MCF 10A (cell line): ENCODE measurements at places on chromosomes 16 and 17. TPM values are rescaled to one million over a fixed set of nuclear protein-coding genes. Genes with fewer than 3 reads are reported as not detected.
A peak's percentile ranks its signal among the peaks of the same experiment; 100 is the strongest.

- DNase-seq, result no peak
Measured at GRCh38 chr17:77735566-77736198, 222.8 kb upstream of the TNRC6C start.

GRCh38 chr16:30115238-30115637, 1.9 kb upstream of the GDPD3 start:
- DNase-seq, result peak; percentile 46

GRCh38 chr16:50532576-50532975, 15.6 kb upstream of the NKD1 start:
- DNase-seq, result no peak

GRCh38 chr17:6464446-6465041, 20.3 kb downstream of the PIMREG start:
- no peak for DNase-seq

GRCh38 chr16:49195237-49195548, 86.4 kb downstream of the CBLN1 start:
- no peak for DNase-seq

DNA sequence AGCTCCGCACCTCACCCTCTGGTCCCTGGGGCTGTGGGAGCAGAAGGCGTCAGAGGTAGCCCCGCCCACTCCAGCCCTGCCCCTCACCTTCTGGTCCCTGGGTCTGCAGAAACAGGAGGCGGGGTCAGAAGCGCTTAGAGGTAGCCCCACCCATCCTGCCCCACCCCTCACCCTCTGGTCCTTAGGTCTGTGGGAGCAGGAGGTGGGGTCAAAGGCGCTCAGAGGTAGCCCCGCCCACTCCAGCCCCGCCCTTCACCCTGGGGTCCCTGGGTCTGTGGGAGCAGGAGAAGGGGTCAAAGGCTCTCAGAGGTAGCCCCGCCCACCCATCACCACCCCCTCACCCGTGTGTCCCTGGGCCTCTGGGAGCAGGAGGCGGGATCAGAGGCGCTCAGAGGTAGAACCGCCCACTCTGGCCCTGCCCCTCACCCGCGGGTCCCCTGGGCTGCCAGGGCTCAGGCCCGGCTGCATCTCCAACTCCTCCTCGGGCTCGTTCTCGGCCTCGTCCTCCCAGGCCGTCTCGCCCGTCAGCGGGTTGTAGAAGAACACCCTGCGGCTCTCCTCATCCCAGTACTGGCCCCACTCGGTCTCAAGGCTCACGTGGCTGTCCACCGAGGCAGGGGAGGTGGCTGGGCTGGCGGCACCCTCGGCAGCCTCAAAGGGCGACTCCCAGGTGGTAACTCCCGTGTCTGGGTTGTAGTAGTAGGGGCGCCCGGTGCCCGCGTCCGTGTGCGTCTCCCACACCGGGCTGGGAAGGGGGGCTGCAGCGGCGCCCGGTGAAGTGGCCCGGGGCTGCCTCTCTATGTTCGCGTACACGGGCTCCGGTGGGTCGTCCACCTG, 27.2 kb downstream of the ARHGAP27 start:
- DNase-seq, result no peak

- no peak for DNase-seq
Measured at GRCh38 chr16:6636457-6636856, 696.2 kb upstream of the RBFOX1 start.

DNA sequence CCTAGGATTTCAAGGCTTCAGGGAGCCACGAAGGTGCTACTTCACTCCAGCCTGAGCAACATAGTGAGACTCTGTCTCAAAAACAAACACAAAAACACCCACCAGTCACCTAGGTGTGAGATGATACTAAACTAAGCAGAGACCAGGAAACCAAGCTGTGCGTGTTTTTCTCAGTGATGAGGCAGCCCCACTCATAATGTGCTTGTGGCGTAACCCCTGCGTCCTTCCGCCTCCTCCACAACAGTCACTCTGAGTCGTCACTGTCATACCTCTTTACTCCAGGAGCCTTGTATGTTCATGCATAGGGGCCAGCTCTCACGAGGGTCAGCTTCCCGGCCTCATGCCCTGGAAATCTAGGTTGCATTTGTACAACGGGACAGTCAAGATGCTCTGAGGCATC, 31.1 kb upstream of the SLC47A1 start:
- DNase-seq, result no peak

- DNase-seq, result no peak
Measured at GRCh38 chr17:76755285-76755684, 17.4 kb downstream of the MFSD11 start.

DNA sequence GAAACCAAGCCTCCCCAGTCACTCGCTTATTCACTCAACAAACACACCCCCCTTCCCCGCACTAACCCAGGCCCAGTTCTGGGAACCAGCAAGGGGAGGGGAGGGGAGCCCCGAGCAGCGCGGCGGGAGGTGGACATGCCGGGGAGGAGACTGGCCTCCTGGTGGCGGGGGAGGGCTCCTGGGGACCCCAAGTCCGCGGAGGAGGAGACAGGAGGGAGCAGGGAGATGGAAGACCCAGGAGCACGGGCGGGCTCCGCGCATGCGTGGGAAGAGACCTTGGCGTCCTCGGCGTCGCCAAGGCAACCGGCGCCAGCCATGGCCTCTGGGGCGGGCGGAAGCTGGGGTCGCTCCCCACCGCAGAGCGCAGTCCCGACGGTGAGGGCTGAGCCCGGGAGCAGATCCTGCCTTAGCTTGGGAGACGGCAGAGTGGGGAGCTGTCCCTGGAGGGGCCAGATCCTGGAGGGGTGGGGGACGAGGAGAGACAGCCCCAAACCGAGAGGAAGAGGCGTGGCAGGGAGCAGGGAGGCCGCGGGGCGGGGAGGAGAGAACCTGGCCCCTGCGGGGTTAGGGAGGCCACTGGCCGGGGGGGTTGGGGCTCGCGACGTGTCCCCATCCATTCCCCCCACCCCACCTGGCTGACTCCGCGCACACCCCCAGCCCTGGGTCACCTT, at the start of gene PRR29:
Gene PRR29, plus strand, starts transcription at position 302 of the 671 bp plus-strand sequence. Its CDS starts 14 bp downstream, at position 316.
- no peak for DNase-seq

- no peak for DNase-seq
Measured at GRCh38 chr16:23836404-23837311, 875 bp downstream of the PRKCB start.

- no peak for DNase-seq
Measured at GRCh38 chr17:73011016-73011486, 81.4 kb downstream of the SLC39A11 start.

DNA sequence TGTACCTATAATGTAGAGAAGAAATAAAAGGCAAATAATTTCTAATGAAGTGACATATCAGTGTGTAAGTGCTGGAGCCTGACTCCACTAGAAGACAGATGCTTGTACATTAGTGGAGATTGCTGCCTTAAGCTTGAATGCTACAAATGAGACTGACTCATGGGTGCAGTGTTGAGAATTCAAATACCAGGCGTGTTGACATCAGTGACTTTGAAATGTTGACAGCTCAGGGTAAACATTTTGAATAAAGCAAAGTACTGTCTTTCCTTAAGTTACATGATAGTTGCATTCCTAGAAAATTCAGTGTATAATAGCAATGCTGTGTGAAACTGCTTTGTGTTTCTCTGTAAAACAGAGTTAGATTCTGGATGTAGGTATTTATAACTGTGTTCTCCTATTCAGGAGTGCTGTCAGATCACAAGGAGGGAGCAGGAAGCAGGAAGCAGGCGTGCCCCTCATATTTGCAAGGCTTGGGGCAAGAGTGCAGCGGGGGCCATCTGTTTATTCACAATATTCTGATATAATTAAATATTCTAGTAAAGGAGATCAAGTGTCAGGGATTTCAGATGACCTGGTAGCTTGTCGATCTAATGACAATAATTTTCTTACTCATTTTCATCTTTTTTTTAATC, 119.0 kb downstream of the SPECC1 start:
- DNase-seq, result no peak

- DNase-seq, result no peak
Measured at GRCh38 chr16:9090101-9090959, 1.1 kb upstream of the HAPSTR1 start.

DNA sequence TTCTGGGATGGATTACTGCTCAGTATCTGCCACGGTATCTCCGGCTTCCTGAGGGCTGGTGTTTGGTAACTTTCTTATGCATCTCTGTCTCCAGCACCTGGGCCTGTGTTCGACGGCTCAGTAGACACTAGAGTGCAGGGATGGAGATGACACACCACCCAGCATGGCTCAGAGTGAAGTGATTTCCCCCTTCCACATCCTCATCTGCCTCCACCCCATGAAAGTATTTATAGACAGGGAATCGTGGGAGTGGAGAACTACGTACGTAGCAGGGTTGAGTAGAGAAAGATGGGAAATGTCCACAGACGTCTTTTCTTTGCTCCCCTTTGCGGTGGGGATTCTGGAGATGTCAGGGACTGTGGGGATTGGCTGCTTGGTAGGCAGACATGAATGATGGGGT, 11.8 kb upstream of the SLC25A19 start:
- DNase-seq, result no peak

DNA sequence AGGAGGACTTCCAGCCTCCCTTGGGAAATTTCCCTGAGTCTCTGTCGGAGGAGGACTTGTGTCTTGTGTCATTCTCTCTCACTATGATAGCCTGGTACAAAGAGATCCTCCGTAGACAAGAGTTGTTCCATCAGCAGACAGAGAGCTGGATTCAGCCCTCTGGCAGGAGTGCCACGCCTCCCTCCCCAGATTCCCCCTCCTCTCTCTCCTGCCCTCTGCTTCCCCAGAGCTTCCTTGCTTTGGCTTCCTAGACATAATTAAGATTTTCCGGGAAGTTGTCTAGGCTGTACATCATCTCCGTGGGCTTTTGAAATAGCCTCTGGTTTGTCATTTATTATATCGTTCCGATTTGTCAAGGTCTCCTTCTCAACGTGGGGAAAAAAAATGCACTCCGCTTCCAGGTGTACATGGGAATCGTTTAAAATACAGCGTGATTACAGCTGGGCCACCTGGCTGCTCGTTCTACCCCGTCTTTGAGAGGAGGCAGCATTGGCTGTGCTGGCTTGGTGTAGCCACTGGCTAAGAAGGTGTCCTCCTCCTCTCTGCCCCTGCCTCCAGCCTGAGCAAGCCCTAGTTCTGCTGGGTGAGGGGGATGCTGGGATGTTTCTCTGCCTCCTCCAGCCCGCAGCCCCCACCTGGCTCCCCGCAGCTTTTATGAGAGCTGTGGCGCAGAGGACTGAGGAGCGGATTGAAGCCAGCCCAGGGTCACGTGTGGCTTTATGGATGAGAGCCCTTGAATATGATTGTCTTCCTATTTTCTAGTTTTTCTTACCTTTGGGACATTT, 282.5 kb downstream of the SNX29 start:
- no peak for DNase-seq

DNA sequence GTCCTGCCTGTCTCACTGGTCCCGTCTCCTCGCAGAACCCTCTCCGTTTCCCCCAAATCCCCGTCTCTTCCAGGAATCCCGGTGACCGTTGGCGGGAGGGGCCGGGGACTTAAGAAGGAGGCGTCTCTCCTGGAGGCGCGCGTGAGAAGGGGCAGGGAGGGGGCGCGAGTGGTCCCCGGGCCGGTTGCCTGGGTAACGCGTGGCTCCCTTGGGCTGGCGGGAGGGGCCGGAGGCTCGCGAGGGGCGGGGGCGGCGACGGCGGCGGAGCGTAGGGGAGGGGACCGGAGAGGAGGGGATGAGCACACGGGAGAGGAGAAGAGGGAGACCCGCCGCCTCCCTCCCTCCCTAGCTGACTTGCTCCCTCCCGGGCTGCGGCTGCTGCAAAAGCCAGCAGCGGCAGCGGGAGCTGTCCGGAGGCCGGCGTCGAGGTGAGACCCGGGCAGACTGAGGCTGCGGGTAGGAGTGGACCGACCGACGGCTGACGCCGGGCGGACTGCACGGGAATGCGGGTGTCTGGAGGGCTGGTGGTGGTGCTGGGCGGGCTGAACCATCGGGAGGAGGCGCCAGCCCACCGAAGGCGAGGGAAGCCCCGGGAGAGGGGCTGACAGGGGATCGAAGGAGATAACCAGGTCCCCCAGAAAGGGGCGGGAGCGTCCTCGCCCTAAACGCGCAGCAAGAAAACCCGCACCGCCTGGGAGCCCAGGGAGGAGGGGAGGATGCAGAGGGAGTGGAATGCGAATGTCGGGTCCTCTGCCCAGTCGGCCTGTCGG, at the start of gene PRRT2:
Gene PRRT2, plus strand, starts transcription at position 298 of the 770 bp plus-strand sequence. CDS start 862 bp downstream, outside the sequence.
- no peak for DNase-seq

- DNase-seq, result peak; percentile 39
Measured at GRCh38 chr17:9371019-9371418, 204.6 kb downstream of the STX8 start.

DNA sequence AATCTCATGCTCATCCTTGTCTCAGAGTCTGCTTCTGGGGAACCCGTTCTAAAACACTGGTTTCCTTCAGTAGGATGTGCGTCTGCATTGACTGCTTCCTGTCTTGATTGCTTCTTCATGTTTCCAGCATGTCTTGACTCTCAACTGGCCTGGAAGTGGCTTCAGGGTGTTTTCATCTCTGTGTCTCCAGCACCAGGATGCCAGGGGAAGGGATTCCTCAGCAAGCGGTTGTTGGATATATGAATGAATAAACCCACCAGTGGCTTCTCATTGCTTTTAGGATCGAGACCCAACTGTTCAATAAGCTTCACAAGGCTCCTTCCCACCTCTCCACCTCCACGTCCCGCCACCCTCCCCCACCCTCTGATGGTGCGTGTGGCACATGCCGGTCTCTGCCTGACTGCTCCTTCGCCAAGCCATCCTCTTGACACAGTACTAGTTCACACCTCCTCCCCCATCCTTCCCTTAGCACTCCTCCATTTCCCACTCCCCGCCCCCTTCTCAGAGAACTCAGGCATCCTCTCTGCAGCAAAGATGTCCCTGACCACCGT, 14.1 kb upstream of the TNS4 start:
- DNase-seq, result no peak

GRCh38 chr17:66476014-66476413, 173.6 kb downstream of the PRKCA start:
- no peak for DNase-seq

GRCh38 chr17:78125138-78125913, 3.2 kb downstream of the TMC6 start:
- no peak for DNase-seq

DNA sequence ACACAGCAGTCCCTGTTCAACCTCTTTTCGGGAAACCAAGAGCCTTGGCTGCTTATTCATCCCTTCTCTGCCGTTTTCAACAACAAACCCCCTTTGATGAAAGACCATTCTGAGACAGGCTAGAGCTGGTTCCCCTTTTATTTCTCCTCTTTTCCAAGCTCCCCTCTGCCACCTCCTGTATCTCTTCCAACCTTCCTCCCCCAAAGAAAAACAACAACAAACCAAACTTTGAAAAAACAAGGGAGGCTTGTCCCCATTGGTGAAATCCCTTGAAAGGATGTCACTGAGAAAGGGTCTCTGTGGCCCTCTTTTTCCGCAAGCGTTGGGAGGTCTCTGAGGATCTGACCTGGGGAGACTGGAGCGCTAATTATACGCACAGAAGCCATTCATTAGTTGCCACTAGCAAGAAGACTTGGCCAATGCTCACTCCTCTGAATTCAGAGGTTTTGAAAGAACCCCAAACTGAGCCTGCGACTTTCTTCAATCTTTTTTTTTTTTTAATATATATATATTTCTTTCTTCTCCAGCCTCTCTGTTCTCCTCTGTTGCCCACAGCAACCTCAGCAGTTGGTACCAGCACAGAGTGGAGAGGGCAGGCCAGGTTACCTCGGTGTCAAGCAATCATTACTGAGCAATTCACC, 101.4 kb downstream of the PITPNC1 start:
- DNase-seq, result no peak

- DNase-seq, result no peak
Measured at GRCh38 chr17:29131814-29132682, 48.1 kb downstream of the MYO18A start.

GRCh38 chr17:55454906-55455474, 33.4 kb upstream of the MMD start:
- DNase-seq, result peak; percentile 86

Gene ATPAF2
- total RNA-seq, result 12.4 and 18.6 TPM in 2 replicates

Gene CHD9NB
- total RNA-seq, result 2.4 and 2.9 TPM in 2 replicates

Gene ITFG1
- total RNA-seq, result 35.4 and 44.0 TPM in 2 replicates

Gene HS3ST2
- 0.14 and 0.17 TPM in 2 replicates for total RNA-seq

Gene GGNBP2
- total RNA-seq, result 88.7 and 91.5 TPM in 2 replicates

Gene CCL1
- not detected in 2 replicates for total RNA-seq
